ENCODE measurements at places on chromosomes 7 and 10. TPM values are rescaled to one million over a fixed set of nuclear protein-coding genes. Genes with fewer than 3 reads are reported as not detected.

DNA sequence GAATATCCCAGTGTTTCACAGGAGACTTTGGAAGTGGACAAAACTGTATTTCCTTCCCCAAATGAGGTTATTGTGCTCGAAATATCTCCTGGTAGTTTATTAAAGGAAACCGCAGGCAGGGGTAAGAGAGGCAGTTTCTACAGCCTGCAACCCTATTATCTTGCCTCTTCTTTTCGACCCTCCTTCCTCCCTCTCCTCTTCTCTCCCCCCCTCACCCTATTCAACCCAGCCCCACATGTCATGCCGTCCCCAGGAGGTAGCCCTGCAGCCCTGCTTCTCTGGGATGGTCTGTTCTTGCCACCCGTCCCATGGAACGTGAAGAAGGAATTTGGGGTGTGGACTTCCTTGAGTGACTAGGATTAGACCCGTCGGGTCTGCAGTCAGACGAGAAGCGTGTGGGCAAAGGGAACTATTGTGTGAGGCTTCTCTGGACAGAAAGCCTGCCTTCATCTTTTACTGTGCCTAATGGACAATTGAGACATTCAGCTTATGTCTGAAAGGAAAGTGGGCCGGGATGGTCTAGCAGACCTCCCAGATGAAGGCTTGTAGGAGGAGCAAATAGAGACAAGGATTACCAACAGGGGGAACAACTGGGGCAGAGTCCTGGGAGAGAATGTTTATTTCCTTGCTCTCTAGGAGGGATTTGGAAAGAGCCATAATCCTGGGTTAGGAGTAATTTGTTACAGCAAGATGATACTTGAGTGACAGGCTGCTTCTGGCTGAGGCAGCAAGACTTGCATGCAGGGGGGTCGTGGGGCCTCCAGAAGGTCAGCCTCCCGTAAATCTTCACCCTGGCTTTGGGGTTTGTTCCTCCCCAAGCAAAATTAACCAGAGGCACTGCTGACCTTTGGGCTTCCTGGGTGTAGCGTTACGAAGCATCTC lies 77.8 kb downstream of the TCF7L2 start:
- DNase-seq = no peak
- H3K27me3 ChIP-seq = peaks cover 33% of the 10 kb centered on the region
- no peak overlapping the region for H3K4me3 ChIP-seq
- no peaks in the 10 kb centered on the region for H3K36me3 ChIP-seq
- no peaks in the 10 kb centered on the region for H3K4me1 ChIP-seq
- no peak overlapping the region for H3K27ac ChIP-seq

DNA sequence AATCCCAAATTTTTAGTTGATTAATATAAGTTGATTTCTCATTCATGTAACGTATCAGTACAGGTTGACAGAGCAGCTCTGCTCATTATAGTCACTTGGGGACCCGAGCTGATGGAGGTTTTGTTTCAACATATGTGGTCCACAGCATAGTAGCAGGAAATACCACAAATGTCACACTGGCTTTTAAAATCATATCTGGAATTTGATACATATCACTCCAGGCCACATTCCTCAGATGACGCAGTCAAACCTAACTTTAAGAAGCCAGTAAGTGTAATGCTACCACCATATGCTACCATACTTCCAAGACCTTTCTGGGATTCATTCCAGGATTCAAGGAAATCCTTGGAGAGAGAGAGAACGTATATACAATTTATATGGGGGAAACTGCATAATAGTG lies 156.3 kb downstream of the PHF14 start:
- H3K4me3 ChIP-seq = no peak overlapping the region
- no peaks in the 10 kb centered on the region for H3K27me3 ChIP-seq
- peaks cover 16% of the 10 kb centered on the region for H3K36me3 ChIP-seq

- peaks cover 10% of the 10 kb centered on the region for H3K27me3 ChIP-seq
- H3K4me1 ChIP-seq = peaks cover 38% of the 10 kb centered on the region
- H3K36me3 ChIP-seq = no peaks in the 10 kb centered on the region
- no peak overlapping the region for H3K4me3 ChIP-seq
- DNase-seq = no peak
Measured at GRCh38 chr10:43340619-43341018, 30.8 kb upstream of the FXYD4 start.

LEP gene
- not detected for total RNA-seq

Data from activated CD4-positive, alpha-beta T cell treated with anti-CD3 and anti-CD28 coated beads, Interleukin-2, amount 10 ng/mL, durations not matched to agents 7 days and 5 days (primary cell).